ENCODE measurements at places on chromosomes 16 and 17.

GRCh38 chr17:77901481-77901880, 57.0 kb upstream of the TNRC6C start:
- no peak for DNase-seq

- DNase-seq: no peak
Measured at GRCh38 chr16:55496509-55497145, 12.2 kb upstream of the LPCAT2 start.

GRCh38 chr16:14446796-14447195, 183.3 kb downstream of the PARN start:
- DNase-seq: no peak

GRCh38 chr17:64661726-64661975, 456 bp downstream of the SMURF2 start:
- no peak for DNase-seq

DNA sequence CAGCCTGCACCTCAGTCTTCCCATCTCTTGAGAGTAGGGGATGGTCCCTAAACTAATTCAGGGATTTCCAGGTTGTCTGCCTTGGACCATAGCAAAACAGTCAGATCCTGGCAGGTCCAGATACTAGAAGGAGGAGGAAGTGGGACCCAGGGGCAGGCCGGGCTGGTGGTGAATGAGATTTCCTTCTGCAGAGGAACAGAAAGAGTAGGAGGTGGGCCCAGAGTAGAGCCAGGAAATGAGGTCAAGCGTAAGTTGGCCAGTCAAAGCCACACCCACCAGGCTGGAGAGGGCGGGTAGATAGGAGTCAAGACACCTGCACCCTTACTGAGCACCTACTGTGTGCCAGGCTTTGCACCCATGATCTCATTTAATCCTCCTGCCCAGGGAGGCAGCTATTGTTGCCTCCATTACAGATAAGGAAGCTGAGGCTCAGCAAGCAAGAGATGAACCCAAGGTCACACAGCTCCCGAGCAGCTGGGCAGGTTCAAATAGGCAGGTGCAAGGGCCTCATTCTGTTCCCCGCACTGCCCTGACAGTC, 2.6 kb downstream of the CDH5 start:
- peak; percentile 22 for DNase-seq

GRCh38 chr17:31093866-31094599, 744 bp upstream of the NF1 start:
- no peak for DNase-seq

GRCh38 chr16:80691111-80691741, 113.2 kb downstream of the CDYL2 start:
- DNase-seq: no peak

Data from CD4-positive, alpha-beta T cell treated with Interferon gamma for 1 hour (primary cell).